ENCODE measurements at places on chromosomes 3 and 15.

GRCh38 chr3:107367353-107367752 is 9.9 kb upstream of the CCDC54 start:
- no peak for DNase-seq

DNA sequence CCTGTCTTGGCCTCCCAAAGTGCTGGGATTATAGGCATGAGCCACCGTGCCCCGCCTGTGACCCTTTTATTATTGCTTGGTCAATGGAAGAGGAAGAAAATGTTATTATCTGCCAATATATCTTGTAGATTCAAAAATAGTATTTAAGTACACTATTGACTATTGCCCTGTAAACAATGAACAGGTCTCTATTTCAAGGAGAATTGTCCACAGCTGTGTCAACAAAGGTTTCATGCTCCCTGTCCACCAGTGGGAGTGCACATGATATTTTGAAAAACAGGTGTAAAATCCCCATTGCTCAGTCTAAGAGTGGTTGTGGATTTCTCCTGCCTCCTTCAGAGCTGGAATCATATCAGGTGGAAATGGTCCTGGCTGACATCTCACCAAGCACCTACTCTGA is 36.5 kb upstream of the IGF1R start:
- DNase-seq: no peak

DNA sequence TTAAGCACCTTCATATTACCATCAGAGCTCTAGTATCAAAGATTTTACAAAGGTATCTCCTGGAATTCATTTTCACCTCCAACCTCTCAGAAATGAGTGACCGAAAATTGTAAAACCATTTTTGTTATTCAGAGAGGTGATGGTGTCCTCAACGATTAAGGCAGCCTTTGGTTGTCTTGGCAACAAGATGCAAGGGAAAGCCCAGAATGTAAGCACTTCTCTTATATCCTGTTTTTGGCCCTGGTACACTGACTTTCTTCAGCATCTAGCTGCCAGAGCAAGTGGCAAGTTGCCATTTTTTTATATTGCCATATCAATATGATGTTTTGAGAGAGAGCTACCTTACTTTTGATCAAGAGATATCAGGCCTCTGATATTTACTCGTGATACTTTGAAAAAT is 384.9 kb upstream of the NECTIN3 start:
- DNase-seq: no peak

DNA sequence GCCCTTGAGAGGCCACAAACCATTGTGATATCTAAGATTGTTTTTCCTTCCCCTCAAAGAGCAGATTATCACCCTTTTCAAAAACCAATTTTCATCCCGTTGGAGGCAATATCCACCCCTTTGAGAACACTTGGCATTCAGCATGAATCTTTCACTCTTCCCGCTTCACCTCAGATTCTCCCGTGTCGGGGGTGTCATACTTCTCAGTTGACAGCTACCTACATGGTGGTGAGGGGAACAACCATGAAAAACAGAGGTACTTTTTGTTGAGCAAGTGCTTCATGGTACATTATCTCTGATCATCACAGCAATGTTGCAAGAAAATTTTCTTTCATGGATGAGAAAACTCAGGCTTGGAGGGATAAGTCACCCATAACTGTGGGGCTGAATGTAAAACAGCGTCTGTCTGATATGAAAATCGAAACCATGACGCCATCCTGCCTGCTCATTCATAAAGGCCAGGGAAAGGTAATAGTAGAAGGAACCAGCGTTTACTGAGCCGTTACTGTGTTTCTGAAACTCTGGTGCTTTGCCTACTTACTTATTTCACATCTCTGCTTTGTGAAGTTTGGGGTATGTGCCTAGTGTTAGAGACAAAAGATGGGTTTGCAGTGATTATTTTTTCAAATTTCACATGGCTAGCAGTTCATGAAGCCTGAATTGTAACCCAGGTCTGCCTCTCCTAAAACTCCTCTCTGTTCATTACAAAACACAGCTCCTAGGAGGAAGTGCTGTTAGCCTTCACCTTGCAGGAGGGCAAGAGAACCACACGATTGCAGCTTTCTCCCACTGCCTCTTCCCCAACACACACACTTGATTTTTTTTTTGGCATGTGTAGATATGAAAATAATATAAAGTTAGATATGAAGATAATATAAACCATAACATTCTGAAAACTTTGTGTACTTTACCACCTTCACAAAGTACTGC is 35.4 kb downstream of the SV2B start:
- DNase-seq: no peak

DNA sequence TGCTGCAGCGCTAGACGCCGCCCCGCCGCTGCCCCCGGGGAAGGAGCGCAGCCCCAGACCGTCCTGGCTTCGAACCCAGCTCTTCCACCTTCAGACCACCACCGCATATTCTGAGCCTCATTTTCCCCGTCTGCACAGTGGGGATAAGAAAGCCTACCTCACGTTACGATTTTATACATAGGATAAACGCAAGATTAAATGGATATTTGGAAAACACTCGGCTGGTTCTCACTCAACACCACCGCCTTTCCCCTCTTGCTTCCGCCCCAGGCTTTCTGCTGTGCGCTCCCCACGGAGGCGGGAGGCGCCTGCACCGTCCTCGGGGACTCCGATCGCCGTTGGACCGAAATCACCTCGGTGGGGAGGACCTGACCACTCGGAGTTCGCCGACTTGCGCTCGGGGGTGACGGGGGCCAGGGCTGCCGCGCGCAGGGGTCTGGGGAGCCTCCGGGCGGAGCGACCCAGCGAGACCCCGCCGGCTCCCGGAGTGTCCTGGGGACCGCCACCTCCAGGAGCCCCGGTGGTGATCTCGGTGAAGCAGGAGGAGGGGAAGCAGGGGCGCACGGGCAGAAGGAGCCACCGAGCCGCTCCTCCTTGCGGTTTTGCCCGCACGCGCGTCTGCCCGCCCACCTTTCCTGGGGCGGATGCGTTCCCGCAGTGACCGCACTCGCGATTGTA is 4.0 kb downstream of the FBXL22 start:
- no peak for DNase-seq

DNA sequence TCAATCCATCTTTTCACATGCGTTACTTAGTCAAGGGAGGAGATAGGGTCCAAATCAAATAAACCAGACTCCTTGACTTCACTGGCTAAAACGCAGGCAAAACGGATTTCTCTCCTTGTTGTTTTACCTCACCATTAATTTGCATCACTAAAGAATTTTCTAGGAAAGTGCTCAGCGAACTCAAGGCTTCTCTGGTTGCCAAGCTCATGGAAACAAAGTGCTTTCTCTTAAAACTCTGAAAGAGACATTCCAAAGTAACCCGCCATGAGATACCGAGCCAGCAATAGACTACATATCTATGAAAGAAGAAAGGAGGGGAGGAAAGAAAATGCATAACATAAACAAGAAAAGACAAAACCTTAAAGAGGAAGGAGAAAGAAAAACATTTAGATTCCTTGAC is 211.7 kb upstream of the WNT5A start:
- DNase-seq: no peak

- no peak for DNase-seq
These were observed 95.7 kb downstream of the LRIG1 start for GRCh38 chr3:66404903-66405700.

DNA sequence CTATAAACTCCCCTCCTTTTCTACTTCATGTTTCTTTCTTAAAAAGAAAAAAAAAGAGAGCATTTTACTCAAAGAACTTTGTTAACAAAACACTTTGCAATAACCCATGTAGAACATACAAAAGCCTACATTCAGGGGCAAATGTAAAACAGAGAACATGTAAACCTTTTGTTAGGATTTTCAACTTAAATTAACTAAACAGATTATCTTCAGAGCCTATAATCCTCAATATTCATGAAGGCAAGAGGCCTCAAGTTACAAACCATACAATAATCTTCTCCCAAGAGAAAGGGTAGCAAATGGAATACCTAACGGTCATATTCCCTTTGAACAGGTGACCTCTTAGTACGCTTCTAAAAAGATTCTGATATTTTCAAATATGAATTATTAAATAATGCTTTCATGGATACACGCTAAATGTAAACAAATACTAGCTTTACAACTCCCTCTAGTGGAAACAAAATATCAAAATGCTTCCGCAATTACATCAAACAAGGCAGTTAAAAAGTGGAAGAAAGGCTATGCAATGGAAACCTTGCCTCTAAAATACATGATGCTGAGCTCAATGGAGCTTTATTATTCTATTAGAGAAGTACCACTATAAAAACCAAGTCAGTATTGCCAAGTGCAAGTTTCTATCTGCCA is 9.9 kb downstream of the CEP152 start:
- DNase-seq: no peak

GRCh38 chr3:137641879-137642704 is 122.0 kb upstream of the SOX14 start:
- no peak for DNase-seq

GRCh38 chr3:144011251-144011799 is 39.7 kb downstream of the DIPK2A start:
- no peak for DNase-seq

- no peak for DNase-seq
These were observed 265.4 kb upstream of the LYSMD4 start for GRCh38 chr15:99998661-99999101.

GRCh38 chr15:29687939-29688505 is 134.2 kb downstream of the TJP1 start:
- DNase-seq: no peak

DNA sequence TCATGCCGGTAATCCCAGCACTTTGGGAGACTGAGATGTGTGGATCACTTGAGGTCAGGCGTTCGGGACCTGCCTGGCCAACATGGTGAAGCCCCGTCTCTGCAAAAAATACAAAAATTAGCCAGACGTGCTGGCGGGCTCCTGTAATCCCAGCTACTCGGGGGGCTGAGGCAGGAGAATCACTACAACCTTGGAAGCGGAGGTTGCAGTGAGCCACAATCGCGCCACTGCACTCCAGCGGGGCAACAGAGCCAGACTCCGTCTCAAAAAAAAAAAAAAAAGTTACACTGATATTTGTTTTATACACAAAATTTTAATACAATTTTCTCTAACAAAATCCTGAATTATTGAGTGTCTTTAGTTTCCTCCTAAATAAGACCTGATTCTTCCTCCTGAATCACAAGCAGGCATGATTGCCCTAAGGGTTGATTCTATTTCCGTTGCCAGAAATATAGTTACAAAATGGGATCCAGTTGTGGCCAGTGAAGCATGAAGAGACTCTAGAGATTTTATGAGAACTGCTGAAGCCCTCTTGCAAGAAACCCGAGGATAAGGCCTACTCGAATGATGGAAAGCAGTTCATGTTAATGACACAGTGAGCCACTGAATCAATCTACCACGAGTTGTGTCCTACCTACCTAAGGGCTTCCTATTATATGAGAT is 9.6 kb upstream of the SMARCC1 start:
- DNase-seq: no peak

- DNase-seq: no peak
These were observed at the start of gene ALDH1A3 for GRCh38 chr15:100879464-100880138. TSS of gene ALDH1A3 (plus strand) at chr15:100879831. CDS start at chr15:100879908, 77 bp downstream.

- DNase-seq: no peak
These were observed 37.7 kb upstream of the IQCF6 start for GRCh38 chr3:51816723-51817122.

DNA sequence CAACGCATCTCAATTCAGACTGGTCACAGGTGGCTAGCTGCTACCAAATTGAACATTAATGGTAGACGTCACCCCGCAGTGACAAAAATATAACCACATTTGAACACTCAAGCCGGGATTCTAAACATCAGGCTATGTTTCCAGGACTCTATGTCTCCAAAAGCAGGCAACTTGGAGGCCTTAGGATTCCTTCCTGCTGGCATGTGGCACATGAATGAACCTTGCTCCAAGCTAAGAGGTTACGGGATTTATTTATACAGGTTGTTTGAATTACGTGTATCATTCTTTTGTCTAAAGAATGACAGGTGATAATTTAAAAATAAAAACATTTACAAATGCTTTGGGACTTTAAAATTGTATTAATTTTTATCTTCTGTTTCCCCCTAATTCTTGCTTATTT is 864.4 kb upstream of the CFAP20DC start:
- no peak for DNase-seq

GRCh38 chr3:34012102-34012461 is 213.7 kb downstream of the PDCD6IP start:
- no peak for DNase-seq

GRCh38 chr15:96351761-96352603 is 21.5 kb downstream of the NR2F2 start:
- DNase-seq: no peak

- DNase-seq: no peak
These were observed 103.7 kb downstream of the MEIS2 start for GRCh38 chr15:36996538-36997181.

GRCh38 chr3:42712688-42713372 is 10.2 kb upstream of the HHATL start:
- DNase-seq: no peak

- no peak for DNase-seq
These were observed 15.8 kb upstream of the SLC27A2 start for GRCh38 chr15:50166216-50166615.

- DNase-seq: no peak
These were observed 41.0 kb downstream of the ZNF609 start for GRCh38 chr15:64501396-64501715.

DNA sequence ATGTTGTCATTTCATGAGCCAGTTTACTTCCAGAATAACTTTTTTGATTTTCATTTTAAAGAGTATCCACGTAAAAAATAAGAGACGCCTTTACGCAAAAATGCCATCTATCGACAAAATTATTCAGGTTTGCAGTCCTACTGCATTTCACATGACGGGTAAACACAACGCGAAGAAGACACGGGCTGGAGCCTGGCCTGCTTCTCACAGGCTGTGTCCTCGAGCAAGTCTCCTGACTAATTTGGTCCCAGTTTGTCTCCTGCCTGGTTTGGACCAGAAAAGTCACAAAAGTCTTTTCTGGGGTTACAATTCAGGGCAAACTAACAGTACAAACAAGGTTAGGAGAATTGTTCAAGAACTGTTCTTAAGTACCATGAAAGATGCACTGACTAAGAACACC is 51.7 kb downstream of the CHSY1 start:
- no peak for DNase-seq

DNA sequence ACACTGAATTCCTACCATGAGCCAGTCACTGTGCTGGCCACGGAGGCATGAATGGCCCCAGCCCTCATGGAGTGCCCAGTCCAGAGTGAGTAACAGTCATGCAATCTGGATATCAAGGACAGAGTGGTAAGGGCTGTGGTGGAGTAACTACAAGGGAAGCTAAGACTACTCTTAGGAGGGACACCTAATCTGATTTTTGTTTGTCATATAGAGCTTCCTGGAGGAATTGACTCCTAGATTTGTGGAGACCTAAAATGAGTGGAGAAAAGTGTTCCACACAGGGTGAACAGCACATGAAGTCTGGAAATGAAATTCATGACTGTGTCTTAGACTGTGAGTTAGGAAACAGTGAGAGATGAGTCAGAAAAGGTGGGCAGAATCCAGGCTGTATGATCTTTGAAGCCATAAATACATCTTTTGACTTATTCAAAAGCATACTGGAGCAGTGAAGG is 219.9 kb downstream of the NFKBIZ start:
- DNase-seq: no peak

GRCh38 chr15:69398491-69398891 is 15.7 kb upstream of the KIF23 start:
- DNase-seq: no peak

DNA sequence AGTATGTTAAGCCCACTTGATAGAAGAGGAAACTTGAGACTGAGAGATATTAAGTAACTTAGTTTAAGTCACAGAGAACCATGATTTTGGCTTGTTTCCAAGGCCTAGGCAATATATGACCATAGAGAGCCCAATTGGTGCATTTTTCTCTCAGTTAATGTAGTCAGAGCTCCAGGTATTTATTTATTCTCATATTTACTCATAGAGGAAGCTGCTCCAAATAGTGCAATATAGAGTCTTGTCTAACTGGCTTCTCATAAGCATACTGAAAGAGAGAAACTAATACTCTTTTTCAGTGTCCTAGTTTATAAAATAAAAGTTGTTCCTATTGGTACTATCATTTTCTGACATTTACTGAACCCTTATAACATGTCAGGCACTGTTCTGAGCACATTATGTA is 15.2 kb downstream of the TRNT1 start:
- no peak for DNase-seq

All from SIG-M5 (cell line).